HFF-Myc (cell line): ENCODE measurements at places on chromosomes 12 and 14.

- DNase-seq: peak; percentile 35
These were observed 55.7 kb upstream of the PTGR2 start for GRCh38 chr14:73795974-73796373.

DNA sequence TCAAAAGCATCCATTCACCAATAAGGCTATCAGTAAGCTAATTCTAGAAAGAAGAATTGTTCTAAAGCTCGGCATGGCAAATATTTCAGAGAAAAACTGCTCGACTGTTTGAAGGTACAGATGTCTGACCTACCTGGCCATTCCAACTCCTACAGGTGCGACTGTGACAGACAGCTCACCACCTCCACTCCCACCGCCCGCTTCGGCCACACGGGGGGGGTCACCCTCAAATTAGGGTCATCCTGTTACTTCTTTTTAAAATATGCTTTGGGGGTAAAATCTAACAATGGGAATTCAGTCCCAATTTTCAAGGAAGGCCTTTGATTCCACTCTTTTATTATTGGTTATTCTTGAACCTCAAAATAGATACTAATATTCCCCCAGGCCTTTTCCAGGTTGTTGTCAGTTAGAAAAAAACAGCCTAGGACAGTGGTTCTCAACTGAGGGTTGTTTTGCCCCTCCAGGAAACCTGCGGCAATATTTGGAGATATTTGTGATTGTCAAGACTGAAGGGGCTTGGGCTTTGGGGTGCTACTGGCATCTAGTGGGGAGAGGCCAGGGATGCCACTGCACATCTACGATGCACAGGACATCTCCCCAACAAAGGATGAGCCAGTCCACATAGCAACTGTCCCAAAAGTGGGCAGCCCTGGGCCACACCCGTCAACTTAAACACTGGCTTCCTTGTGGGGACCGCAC is 81.2 kb downstream of the BCL11B start:
- no peak for DNase-seq

DNA sequence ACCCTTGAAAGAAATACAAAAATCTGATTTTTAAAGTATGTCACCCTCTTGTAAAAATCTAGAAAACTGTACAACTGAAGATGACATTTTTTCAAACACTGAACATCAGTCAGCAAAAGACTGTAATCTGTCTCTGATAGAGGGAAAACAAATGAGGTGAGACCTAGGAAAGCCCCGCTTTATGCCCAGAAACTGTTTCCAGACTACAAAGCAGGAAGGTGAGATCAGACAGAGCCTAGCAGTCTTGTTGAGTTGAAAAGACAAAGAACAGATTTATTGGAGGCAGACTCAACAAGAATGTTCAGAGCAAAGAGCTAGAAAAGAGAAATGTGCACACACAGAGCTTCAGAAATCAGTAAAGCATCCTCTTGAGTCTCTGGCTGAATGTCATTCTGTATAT is 873.6 kb downstream of the LRFN5 start:
- no peak for DNase-seq

DNA sequence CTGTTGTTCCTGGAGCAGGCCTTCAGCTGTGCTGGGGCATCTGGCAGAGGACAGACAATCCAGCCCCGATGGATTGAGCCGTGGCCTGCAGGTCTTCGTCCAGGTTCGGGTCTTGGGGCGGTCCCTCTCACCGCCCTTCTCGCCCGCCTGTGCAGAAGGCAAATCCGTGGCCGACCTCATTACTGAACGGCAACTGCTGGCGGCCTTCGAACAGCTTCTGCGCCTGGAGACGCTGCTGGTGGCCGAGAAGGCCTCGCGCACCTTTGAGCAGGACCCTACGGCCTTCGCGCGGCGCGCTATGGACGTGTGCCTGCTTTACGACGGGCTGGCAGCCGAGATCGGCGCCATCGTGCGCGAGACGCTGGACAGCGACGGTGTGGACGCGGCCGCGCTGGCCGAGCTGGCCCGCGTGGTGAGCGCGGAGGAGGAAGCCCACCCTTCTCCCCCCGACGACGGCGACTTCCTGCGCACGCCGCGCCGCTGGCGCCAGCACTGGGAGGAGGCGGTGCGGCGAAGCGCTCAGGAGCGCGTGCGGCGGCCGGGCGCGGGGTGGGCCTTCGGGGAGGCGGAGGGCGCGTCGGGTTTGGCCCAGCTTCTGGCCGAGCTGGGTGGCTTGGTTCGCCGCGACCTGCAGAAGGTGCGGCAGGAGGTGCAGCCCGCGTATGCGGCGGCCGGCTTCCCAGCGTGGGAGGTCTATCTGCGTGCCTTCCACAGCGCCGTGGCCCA is 7.6 kb downstream of the EXOC3L4 start:
- DNase-seq: no peak

- no peak for DNase-seq
These were observed 2.6 kb downstream of the RTL1 start for GRCh38 chr14:100900837-100901390.

DNA sequence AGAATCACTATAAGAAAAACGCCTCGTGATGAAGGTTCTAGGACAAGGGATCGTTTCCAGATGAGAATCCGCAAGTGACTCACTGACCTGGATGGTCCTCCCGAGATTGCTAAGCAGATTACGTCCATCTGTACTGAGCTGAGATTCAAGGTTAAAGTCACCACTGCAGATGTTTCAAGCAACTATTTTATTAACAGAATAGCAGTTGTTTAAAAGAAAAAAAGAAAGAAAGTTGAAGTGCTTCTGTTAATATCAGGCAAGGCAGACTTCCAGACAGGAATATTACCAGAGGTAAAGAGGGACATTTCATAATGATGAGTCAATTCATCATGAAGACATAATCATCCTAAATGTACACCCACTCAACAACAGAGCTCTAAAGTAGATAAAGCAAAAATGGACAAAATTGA is 17.9 kb downstream of the PXN start:
- peak; percentile 88 for DNase-seq

DNA sequence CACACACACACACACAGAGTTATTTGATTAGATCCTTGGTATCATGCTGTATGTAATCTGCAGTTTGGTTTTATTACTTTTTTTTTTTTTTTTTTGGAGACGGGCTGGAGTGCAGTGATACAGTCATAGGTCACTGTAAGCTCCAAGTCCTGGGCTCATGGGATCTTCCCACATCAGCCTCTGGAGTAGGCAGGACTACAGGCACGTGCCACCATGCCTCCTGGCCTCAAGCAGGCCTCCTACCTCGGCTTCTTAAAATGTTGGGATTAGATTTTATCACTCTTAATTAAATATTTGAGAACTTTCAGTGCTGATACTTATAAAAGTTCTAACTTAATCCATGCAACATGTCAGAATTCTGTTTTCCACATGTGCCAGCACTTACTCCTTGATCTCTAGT is 31.3 kb upstream of the PSEN1 start:
- no peak for DNase-seq

DNA sequence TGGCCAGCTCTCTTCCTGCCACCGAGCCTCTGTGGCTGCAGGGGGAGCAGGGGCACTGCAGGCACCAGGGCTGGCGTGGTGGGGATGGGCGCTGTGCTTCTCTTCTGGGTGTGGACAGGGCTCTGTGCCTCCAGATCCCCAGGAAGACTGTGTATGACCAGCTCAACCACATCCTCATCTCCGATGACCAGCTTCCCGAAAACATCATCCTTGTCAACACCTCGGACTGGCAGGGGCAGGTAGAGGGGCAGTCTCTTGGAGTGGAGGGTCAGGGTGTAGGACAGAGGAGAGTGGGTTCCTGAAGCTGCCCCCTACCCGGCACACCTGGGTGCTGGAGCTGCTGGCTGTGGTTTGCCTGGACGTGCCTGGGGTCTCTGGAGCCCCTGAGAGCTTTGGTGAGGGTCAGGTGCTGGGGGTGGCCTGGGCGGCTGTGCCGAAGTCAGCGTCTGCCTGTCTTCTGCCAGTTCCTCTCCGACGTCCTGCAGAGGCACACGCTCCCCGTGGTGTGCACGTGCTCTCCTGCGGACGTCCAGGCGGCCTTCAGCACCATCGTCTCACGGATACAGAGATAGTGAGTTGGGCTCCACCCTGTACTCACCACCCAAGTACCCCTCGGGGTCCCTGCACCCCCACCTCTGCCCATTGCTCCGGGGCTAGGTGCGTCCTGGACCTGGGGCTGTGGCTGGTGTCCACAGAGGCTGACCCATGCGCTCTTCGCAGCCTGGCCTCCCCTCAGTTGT is 15.8 kb upstream of the TEX22 start:
- no peak for DNase-seq

- no peak for DNase-seq
These were observed 28.4 kb upstream of the FOXN3 start for GRCh38 chr14:89445273-89445973.

DNA sequence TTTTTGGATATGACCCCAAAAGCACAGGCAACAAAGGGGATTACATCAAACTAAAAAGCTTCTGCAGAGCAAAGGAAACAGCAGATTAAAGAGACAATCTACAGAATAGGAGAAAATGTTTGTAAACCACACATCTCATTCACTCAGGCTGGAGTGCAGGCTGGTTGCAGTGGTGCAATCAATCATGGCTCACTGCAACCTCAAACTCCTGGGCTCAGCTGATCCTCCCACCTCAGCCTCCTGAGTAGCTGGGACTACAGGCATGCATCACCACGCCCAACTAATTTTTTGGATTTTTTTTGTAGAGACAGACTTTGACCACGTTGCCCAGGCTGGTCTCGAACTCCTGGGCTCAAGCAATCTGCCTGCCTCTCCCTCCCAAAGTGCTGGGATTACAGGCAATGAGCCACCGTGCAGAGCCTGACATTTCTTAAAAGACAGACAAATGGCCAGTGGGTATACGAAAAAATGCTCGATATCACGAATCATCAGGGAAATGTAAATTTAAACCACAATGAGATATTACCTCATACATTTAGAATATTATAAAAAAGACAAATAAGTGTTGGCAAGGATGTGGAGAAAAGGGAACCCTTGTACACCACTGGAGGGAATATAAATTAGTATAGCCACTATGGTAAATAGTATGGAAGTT is 9.8 kb downstream of the NCKAP5L start:
- DNase-seq: no peak

DNA sequence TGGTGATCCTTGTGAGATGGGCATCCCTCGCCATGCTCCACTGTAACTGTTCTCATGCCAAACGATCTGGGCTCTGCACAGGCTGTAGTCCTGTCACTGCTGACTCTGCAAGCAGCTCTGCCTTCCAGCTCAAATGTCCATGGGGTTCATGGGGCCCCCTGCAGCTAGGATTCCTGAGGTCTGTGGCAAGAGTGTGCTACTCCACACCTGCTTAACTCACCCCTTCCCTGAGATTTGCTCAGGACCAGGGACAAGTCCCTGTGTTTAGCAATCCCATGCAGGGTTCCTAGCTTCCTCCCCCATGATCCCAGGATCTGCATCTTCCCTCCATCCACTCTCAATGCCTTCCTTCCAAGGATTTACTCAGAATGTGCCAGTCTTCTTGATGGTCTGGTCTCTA is 241.0 kb downstream of the ASCL1 start:
- no peak for DNase-seq

GRCh38 chr12:96208346-96208745 is 14.2 kb downstream of the ELK3 start:
- DNase-seq: no peak

GRCh38 chr12:25689996-25690501 is 137.0 kb upstream of the LMNTD1 start:
- peak; percentile 64 for DNase-seq

GRCh38 chr14:22836301-22837113 is at the start of gene MMP14:
Gene MMP14, plus strand, starts transcription at chr14:22836585. Its CDS starts 233 bp downstream, at chr14:22836818.
- no peak for DNase-seq

DNA sequence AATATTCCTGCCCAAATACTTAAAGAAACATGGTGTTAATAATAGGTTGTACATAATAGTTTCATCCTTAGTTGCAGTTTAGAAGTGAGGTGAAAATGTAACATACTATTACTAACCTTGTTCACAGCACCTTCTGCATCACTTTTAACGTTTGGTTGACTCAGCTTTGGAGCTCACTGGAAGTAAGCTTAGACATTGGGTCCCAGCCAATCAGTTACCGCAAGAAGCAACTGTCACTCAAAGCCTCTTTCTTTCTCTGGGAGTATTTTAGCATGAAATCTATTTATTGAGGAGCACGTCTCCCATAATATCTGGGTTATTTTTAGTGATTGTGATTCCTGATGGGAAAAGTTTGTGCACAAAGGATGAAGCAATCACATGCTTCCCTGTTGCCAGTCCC is 472.6 kb downstream of the SNAPC1 start:
- DNase-seq: no peak

DNA sequence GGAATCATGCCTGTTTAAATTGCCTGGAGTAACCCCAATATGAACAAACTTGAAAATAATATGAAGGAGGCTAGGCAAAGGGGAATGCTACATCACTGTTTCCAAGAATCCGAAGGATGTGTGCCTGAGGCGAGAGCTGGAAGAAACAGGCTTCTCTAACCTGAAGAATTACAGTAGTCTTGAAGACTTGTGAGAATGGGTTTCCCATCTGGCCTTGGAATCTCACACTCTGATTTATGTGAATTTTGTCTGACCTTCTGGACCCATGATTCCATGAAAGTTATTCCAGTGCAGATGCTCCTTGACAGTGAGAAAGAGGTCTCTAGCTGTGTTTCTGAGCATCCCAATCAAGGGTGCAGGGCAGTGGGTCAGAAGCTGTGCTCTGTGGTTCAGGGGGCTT is 122.1 kb upstream of the PARP11 start:
- DNase-seq: no peak

- no peak for DNase-seq
These were observed 543 bp upstream of the GLIPR1 start for GRCh38 chr12:75479963-75480461.

- no peak for DNase-seq
These were observed 2.4 kb upstream of the KRT84 start for GRCh38 chr12:52387859-52388258.

- no peak for DNase-seq
These were observed 63.9 kb downstream of the ARL6IP4 start for GRCh38 chr12:123044351-123044750.

DNA sequence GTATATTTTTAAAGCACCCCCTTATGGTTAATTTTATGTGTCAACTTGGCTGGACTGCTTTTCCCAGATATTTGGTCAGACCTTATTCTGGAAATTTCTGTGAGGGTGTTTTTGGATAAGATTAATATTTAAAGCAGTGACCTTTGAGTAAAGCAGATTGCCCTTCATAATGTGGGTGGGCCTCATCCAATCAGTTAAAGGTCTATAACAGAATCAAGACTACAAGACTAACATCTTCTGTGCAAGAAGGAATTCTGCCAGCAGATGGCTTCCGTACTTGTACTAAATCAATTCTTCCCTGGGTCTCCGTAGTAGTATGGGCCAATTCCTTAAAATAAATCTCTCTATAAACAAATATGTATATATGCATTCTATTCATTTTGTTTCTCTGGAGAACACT is 257.6 kb downstream of the ETNK1 start:
- DNase-seq: no peak
